Breast epithelium (tissue), 4 donors: ENCODE measurements at places on chromosomes 11 and 22.

DNA sequence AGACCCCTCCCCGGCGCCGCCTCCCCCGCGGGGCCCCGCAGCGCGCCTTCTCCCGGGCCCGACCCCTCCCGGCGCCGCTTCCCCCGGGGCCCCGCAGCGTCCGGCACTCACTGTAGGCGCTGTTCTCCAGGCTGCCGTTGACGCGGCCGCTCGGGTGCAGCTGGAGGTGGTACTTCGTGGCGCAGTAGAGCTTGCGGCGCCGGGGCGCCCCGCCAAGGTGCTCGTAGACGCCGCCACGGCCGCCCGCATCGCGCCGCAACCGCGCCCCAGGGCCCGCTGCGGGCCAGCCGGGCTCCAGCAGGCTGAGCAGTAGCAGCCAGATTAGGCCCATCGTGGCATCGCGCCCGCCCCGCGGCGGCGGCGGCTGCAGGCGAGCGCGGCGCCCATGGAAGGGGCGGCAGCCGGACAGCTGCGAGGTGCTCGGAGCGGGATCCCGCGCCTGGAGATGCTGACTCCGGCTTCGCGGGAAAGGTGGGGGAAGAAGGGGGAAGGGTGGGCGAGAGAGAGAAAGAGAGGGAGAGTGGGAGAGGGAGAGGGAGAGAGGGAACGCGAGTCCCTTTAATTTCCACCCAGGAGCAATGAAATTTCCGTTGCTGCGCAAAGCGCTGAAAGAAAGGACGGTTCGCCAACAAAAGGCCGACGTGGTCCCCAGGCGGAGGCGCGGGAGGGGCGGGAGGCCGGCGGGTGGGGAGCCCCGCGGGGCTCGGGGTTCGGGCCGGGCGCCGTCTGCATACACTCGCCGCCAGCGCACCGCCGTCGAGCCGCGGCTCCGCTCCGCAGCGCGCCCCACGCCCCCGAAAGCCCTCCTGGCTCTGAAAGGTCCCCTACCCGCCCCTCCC lies at the start of gene FGF3:
FGF3 (minus strand) TSS at position 814 of the 839 bp plus-strand sequence; CDS start at position 331, 483 bp downstream.
- DNase-seq, result no peak

DNA sequence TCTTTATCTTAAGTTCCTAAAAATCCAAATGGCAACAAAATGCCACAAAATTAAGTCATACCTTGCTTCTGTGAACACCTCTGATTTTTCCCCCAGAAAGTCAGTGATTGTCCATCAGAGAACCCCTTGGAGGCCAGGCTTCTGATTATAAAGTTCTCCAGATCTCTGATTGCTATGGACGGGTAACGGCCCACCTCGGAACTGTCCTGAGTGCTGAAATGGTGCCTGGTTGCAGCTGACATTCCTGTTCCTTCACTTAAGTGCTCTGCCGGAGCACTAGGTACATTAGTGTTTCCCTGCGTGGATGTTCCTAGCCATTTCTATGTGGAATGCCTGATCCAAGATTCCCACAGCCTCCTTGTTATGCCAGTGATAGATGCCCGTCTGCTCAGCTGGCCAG lies 85.0 kb downstream of the CHST1 start:
- DNase-seq, result no peak

DNA sequence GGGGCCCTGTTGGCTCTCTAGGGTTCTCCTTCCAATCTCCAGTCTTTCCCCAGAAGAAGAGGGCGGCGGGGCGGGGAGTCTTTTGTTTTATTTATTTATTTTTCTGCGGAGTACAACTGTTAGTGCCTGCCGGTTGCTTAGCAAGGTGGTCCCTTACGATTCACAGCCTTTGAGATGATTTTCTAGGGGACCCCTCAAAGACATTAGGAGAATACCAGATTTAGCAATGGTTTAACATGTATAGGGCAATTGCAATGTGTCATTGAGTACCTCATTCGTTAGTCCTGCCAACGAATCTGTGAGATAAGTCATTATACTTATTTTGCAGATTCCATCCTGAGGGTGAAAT lies 307 bp upstream of the MRPL16 start:
- DNase-seq, result no peak

GRCh38 chr22:48842583-48842945 lies 985.1 kb downstream of the BRD1 start:
- no peak for DNase-seq

GRCh38 chr11:109521571-109522086 lies 99.6 kb downstream of the C11orf87 start:
- no peak for DNase-seq

DNA sequence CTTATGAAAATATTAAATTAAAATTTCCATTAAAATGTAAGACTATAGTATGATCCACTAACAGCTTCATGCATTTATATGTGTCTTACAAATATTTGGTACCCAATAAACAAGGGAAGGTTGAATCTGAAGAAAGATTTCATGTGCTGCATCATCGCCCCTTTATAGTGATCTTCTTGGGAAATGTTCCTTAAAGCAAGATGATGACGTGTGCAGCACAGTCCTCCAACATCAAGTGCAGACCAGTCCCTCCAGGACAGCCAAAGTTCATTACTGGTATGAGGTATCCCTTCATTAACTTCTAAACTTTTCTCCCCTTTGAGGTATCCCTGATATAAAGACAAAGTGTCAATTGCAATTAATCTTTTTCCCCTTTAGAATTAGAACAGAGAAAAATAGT lies 567.0 kb downstream of the METTL15 start:
- DNase-seq, result no peak

- DNase-seq, result no peak
Observed at GRCh38 chr11:19979519-19979845, 180.8 kb downstream of the DBX1 start.

DNA sequence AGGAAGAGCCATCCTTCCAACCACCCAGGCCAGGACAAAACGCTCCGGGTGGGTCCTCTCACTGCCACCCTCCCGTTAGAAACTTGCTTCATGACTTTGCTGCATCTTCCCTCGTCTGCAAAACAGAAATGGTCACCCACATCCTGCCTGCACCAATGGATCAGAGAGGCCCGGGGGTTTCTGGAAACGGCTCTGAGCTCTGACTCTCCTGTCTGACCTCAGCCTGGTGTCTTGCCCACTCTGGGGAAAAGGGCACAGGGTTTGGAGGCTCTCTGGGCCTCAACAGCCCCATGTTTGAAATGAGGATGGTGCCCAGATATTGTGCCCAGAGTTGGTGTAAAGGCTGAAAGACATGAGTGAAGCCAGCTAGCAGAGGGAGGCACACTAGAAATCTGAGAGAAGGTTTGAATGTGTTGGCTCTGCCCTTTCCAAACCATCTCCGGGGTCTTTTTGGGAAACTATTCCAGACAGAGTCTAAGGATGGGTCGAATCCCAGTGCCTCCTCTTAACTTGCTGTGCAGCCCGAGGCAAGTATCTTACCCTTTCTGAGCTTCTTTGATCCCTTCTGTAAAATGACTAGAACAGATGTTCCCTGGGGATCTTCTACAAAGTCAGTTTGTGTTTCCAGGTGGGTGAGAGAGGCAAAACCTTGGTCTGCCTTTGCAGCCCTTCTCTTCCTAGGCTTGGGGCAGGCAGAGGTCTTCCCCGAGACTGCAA lies 2.1 kb downstream of the CRYBB3 start:
- no peak for DNase-seq

DNA sequence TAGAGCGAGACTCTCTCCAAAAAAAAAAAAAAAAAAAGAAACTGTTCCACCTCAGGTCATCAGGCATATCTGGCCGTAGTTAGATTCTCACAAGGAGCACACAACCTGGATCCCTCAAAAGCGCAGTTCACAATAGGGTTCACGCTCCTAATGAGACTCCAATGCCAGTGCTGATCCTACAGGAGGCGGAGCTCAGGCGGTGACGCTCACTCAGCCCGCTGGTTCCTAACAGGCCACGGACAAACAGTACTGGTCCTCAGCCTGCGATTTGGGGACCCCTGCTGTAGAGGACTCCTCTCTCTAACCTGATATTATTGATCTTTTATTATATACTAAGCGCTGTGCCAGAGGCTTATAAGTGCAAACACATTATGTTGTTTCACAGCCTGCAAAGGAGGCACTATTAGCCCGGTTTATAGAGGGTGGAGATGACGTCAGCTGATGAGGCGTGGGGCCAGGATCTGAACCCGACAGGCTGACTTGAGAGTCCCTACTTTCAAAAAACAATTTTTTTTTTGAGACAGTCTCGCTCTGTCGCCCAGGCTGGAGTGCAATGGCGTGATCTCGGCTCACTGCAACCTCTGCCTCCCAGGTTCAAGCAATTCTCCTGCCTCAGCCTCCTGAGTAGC lies 4.9 kb upstream of the MAFF start:
- no peak for DNase-seq

DNA sequence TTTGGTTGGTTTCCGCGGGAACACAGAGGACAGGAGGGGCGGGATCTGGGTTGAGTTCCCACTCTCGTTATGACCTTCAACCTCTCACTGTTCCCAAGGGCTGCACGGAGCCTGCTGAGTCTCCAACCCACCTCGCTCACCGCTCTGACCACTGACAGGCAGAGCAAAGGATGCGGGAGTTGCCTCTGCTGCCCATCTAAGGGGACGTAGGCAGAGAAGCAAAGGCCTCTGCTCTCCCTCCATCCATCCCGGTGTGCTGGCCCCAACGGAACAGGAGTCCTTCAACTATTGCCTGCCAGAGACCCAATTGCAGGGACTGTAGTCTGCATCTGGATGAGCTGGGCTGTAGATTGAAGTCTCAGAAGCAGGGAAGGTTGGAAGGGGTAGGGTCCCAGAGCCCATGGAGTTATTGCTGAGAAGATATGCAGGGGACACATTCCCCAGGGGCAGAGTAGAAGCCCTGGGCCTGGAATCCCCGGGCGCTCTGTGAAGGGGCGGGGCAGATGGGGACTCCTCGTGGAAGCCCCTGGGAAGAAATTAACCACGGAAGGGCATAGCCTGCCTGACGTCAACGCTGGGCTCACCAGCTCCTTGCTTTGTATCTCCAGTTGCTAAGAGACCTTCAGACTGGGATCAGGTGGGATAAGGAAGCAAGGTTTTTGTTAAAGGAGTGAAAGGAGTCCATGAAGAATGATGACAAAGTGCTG lies 12.7 kb upstream of the FXYD2 start:
- DNase-seq, result no peak

- no peak for DNase-seq
Observed at GRCh38 chr11:44028401-44028800, 19.4 kb upstream of the ACCSL start.

DNA sequence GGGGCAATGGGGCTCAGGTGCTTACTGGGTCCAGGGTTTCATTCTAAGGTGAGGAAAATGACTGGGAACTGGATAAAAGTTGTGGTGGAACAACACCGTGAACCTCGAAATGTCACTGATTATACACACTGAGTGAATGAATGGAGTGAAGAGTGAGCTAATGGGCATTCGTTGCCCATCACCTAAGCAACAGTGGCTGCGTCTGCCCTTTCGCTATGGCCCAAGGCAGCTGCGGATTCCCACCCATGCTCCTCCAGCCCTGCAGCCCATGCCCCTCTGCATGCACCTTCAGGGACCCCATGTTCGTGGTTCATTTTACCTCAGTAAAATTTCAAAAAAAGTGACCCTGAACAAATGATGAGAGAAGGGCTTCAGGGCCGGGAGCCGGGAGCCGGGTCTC lies 196.3 kb downstream of the CTTN start:
- no peak for DNase-seq

GRCh38 chr11:11659567-11660362 lies 38.0 kb upstream of the GALNT18 start:
- no peak for DNase-seq

DNA sequence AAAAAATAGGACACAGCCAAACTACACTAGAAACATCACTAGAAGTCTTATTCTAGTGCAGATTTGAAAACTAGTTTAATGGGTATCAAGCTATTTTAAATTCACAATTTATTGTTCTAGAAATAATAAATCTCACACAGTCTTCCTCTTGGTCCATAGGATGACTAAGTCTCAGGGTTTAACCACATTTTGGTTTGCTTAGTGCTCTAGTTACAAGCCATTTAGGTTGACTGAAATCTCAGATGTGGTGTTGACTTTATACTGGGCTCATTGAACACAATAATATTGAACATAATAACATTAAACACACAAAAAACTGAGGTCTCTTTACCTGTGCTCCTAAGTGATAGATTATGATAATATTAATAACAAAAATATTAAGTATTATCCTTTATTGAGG lies 760.3 kb upstream of the CCDC179 start:
- no peak for DNase-seq

DNA sequence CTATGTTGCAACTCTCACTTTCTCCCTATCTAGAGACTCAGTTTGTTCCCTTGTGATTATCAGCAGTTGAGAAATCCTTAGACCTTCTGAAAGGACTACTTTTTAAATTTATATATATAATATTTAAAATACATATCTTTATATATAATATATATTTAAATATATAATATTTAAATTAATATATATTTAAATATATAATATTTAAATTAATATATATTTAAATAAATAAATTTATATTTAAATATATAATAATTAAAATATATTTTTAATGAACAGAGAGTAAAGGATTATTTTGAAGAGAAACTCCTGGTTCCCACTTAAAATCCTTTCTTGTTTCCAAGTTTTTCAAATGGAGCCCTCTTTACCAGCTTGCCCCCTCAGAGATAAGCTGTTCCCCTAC lies 83.7 kb upstream of the TRIM77 start:
- DNase-seq, result no peak

- DNase-seq, result no peak
Observed at GRCh38 chr22:41418717-41419116, 27.9 kb downstream of the TOB2 start.

- no peak for DNase-seq
Observed at GRCh38 chr22:39457198-39457555, 365 bp downstream of the MGAT3 start.

GRCh38 chr22:45272498-45272897 lies 12.3 kb upstream of the UPK3A start:
- no peak for DNase-seq

GRCh38 chr11:103968685-103969084 lies 67.8 kb upstream of the DDI1 start:
- no peak for DNase-seq

DNA sequence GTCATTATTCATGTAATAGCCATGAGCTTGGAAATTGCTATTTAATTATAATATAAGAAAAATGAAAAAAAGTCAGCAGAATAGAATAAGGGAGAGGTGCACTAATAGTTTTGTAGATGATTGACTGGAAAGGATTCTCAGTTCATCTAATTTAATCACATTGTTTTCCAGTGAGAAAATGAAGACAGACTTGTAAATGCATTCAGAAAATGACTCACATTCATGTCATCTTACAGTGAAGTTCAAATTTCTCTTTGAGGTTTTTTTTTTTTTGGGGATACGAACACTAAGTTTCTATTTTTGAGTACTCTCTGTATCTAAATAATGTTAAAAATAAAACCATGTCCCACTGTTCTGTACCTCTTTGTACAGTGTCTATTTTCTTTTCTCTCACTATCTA lies 18.5 kb upstream of the OR4A16 start:
- DNase-seq, result no peak

- DNase-seq, result no peak
Observed at GRCh38 chr11:73520353-73521061, 77.4 kb downstream of the FAM168A start.

GRCh38 chr11:18322818-18323570 lies 627 bp downstream of the GTF2H1 start:
- DNase-seq, result no peak

DNA sequence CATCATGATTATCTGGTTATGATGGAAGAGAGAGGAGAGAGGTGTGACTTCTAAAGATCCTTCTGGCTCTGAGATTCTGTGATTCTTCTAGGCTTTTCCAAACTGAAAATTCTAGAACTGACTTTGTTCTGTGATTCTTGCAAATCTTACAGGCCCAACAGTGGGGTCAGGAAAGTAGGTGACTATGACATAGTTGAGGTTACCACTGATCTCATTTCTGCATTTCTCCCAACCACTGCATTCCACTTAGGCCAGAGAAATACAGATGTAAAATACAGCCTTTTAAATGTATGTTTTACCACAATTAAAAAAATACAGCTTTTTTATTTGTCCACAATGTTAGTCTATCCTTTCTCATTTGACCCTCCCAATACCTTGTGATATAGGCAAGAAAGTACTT lies 83.7 kb downstream of the STIM1 start:
- no peak for DNase-seq
